ENCODE measurements at places on chromosomes 7 and 10.

GRCh38 chr10:24046060-24046459 is 162.9 kb upstream of the KIAA1217 start:
- DNase-seq = no peak

DNA sequence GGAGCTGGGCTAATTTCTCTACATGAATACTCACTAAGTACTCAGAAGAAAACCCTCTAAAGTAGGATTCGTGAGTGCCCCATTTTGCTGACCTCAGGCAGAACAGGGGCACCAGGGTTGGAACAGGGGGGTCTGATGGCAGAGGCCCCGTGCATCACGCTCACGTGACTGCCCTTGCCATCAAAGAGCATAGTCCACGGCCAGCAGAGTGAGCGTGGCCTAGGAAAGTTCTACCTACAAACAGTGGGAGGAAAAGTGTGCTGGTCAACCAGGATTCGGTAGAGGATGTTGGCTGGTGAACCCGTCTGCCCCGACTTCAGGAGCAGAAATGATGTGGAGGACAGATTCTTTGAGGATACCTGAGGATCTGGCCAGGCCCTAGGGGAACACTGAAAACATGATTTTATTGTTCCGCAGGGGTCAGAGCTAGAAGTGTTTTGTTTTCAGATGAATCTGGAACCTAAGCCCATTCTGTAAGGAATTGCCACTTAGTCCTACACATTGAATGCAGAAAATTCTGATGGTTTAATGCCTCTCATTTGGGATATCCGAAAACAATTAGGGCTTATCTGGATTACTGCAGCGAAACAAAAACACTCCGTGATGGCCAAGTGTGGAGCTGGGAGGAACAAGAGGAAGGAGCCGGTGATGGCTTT is 138.8 kb upstream of the SHH start:
- DNase-seq = no peak

- no peak for DNase-seq
Observed at GRCh38 chr7:6646465-6646864, 9.3 kb downstream of the ZNF316 start.

- DNase-seq = no peak
Observed at GRCh38 chr10:113740850-113741249, 10.6 kb upstream of the PLEKHS1 start.

GRCh38 chr7:8254667-8255066 is 7.3 kb downstream of the ICA1 start:
- DNase-seq = no peak

DNA sequence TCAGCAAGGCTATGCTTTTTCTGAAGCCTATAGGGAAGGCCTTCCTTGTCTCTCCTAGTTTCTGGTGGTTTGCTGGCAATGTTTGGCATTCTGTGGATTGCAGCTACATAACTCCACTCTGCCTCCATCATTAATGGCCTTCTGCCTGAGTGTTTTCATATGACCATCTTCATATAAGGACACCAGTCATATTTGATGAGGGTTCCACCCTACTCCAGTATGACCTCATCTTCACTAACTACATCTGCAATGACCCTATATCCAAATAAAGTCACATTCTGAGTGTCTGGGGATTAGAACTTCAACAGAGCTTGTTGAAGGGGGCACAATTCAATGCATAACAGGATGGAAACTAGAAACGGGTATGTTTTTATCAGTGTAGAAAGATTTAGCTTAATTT is 22.1 kb downstream of the CAV1 start:
- no peak for DNase-seq

DNA sequence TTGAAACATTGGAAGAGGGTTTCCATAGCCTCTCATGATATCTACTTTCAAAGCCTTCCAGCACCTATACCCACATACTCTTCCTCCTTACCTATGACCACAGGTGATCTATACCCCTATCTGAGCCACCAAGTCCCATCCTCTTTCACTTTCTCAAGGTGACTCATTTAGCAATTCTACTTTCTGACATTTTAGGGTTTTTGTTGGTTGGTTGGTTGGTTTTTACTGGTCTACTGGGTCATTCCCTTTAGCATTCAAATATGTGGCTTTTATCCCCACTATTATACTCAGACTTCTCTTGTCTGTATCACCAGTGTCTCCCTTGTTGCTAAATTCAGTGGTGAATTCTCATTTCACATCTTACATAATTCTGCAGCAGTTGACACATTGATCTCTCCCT is 130.4 kb upstream of the STEAP4 start:
- DNase-seq = no peak

DNA sequence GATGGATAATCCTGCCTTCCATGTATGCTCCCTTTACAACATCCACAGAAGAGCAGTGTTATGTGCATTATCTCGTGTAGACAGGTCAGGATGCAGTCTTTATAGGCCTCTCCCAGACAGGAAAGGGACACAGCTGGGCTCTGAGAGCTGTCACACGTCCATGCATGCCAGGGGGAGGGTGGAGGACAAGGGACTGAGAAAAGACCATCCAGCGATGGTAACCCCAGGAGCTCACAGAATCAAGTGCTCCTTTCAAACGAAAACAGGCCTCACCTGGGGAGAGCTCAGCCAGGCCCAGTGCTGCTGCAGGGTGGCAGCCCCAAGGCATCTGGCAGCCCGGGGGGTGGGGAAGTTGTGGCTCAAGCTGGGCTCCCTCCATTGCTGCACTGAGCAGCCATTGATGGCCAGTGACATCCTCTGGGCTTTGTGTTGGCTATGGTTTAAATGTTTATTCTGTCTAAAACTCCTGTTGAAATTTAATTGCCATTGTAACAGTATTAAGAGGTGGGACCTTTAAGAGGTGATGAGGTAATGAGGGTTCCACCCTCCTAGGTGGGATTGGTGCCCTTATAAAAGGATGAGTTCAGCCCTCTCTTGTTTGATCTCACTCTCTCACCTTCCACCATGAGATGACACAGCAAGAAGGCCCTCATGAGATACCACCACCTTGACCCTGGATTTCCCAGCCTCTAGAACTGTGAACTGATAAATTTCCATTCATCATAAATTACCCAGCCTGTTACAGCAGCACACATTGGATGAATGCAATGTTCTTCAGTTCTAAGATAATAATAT is 15.7 kb downstream of the JCAD start:
- DNase-seq = no peak

DNA sequence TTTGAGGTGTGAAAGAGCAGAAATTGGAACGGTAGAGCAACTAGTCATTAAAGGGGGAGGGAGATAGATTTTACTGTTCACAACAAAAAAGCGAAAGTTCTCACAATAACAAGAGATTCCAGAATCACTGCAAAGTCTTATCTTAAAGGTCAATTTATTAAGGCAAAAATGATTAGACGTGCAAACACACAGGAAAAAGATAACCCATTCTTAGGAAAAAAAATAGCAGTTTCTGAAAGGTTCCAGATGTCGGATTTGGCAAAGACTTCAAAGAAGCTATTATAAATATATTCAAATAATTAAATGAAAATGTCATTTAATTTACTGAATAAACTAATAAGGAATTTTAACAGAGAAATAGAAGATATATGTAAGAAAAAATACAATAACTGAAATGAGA is 70.8 kb upstream of the GNAI1 start:
- DNase-seq = no peak

GRCh38 chr7:47492716-47493325 is 89.1 kb downstream of the TNS3 start:
- DNase-seq = no peak

- no peak for DNase-seq
Observed at GRCh38 chr7:92436612-92437445, 10.5 kb upstream of the GATAD1 start.

GRCh38 chr7:91127959-91128358 is 136.3 kb upstream of the FZD1 start:
- DNase-seq = no peak

DNA sequence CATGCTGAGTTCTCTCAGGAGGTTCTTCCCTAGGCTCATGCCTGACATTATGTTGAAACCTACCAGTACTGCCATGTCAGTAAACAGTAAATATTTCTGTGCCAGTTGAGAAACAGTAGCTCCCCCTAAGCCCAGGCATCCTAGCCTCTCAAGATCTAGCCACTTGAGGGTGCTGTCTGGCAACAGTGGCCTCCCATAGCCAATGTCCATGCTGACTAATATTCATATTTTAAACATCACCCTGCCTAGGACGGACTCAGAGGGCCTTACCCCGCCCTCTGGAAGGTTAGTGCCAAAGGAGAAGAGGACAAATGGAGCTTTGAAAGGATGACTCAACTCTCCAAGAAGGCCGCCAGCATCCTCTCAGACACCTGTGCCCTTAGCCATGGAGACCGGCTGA is 7.7 kb downstream of the ACSM6 start:
- no peak for DNase-seq

- no peak for DNase-seq
Observed at GRCh38 chr10:100775386-100775785, 30.0 kb downstream of the PAX2 start.

DNA sequence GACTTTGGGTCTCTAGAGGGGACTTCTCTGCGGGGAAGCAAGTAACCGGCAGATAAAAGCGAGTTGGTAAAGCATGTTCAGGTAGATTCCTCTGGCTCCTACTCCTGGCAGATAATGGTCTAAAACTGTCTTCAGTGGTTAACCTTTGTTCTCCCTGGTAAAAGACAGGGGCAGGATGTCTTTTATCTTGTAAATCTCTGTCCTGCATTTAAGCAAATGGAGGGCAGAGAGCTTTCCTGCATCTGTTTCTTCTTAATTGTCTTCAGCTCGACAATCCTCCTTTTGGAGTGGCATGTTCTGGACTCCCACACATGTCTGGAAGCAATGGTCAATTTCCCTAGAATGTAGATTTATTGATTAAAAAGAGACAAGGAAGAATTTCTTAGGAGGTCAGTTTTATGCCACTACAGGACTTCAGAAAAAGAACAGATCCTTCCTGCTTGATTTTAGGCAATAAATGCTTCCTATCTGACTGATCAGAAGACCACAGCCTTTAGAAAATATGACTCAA is 16.6 kb downstream of the C7orf33 start:
- DNase-seq = no peak

DNA sequence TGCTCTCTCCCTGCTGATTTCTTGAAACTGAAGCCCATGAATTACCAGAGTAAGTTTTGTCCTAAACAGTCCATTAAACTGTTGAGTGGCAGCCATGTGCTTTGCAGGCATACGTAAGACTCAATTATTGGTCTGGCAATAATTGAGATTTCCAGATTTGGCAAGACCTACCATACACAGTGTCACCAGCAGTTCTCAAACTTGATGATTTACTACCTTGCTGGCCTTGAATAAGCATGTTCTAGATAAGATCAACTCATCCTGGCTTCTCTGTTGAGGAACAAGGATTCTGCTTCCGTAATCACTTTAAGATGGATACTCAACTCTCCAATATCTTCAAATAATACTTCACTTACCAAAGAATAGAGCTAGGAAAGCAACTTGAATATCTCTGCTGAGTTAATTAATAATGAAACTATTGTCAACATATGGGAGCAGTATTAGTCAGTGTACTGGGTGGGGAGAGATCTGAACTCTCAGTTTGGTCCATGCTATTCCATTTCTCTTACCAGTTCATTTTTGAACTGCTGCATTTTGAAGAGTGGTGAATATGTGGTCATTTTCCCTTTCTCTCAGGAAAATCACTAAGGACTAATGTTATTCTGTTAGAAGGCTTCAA is 181.4 kb downstream of the IPMK start:
- DNase-seq = no peak

DNA sequence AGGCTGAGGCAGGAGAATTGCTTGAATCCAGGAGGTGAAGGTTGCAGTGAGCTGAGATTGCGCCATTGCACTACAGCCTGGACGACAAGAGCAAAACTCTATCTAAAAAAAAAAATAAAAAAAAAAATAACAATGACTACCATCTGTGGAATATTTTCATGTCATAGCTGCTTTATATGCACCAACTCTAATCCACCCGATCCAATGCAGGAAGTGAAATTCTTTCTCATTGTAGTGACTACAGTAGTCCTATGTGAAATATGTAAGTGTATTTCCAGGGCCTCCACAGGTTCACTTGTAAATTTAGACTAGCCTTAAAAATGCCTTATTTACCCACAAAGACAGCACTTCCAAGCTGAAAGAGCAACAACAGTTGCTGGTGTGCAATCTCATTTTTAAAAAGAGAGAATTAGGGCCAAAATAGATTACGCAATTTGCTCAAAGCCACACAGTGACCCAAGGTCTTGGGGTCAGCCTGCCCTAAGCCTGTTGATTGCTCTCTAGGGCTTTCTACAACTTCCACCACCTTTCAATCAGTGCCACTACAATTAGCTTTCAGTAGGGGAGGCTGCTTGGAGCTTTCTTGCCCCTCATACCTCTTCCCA is 25.8 kb upstream of the EGFR start:
- DNase-seq = no peak

GRCh38 chr7:101865031-101865430 is 47.6 kb downstream of the CUX1 start:
- no peak for DNase-seq

DNA sequence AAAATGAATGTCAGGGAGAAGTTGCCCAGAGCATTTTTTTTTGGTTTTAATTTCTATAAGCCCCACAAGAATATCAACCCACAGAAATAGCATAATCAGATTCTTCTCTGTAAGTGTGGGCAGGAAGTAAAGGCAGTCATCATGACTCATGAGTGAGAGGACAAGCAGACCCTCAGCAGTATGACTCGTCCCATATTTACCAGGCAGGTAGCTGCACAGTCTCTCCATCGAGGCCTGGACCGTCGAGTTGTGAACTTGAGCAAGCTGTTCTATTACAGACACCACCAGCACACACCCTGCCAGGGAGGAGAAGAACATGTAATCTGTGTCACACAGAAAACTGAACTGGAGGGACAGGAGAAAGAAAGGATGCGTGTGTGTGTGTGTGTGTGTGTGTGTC is 37.8 kb downstream of the AOAH start:
- DNase-seq = peak; percentile 78

- no peak for DNase-seq
Observed at GRCh38 chr10:66837335-66837734, 88.5 kb upstream of the LRRTM3 start.

GRCh38 chr10:52232561-52233350 is 81.3 kb upstream of the DKK1 start:
- no peak for DNase-seq

- DNase-seq = no peak
Observed at GRCh38 chr10:121493521-121493920, 104.7 kb downstream of the FGFR2 start.

DNA sequence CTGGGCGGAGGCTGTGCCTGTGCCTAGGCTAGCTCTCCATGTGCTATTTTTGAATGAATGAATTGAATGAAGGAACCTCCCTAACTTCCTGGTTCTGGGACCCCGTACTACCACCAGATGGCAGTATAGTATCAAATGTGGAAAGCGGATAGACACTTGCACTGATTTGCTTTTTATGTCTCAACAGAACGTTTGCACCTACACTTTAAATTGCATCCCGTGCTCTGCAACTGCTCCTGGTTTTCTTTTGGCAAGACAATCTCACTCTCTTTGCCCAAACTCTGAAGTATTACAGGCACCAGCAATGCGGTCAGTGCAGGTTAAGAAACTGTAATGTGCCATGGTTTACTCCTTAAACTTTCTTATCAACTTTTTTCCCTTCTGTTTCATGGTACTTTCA is 6.5 kb downstream of the FZD8 start:
- peak; percentile 48 for DNase-seq
